NCI-H146 (cell line): ENCODE measurements at places on chromosomes 4 and X.
A peak's percentile ranks its signal among the peaks of the same experiment; 100 is the strongest.

- DNase-seq: no peak
Observed at GRCh38 chr4:100983426-100983825, 363.9 kb downstream of the PPP3CA start.

GRCh38 chr4:146247356-146247755 lies 33.0 kb downstream of the REELD1 start:
- DNase-seq: no peak

- no peak for DNase-seq
Observed at GRCh38 chr4:8618421-8618820, 25.9 kb downstream of the CPZ start.

DNA sequence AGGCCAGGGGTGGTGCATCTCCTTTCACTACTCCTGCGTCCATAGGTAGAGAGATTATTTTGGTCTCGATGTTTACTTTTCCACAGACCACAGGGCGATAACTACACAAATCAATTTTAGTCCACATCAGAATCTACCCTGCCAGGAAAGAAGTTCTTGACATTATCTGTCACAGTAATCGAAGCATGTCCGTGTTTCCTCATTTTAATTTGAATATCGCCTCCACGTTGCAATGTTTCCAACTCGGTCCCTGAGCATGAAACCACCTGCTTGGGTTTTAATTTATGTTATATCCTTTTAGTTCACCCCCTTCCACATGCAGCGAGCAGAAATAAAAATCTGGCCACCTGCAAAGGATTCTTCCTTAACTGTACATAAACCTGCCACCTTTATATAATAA lies 100.1 kb upstream of the ATXN3L start:
- no peak for DNase-seq

GRCh38 chrX:97828471-97828870 lies 944.8 kb downstream of the RPA4 start:
- no peak for DNase-seq

DNA sequence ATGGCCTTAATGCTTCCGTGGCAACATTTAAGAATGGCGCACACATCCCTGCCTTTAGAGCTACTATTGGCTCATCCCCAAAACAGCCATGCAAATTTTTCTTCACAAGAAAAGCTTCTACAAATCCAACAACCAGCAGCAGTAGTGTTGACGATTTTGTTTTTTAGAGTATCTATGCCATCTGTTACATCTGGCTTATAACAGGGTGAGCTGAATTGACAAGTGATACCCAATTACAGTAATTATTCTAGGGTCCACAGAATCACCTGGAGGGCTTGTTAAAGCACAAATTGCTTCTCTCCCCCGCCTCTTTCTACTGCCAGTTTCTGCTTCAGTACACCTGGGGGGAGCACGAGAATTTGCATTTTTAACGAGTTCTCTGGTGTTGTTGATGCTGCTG lies 34.1 kb downstream of the DCHS2 start:
- DNase-seq: no peak

DNA sequence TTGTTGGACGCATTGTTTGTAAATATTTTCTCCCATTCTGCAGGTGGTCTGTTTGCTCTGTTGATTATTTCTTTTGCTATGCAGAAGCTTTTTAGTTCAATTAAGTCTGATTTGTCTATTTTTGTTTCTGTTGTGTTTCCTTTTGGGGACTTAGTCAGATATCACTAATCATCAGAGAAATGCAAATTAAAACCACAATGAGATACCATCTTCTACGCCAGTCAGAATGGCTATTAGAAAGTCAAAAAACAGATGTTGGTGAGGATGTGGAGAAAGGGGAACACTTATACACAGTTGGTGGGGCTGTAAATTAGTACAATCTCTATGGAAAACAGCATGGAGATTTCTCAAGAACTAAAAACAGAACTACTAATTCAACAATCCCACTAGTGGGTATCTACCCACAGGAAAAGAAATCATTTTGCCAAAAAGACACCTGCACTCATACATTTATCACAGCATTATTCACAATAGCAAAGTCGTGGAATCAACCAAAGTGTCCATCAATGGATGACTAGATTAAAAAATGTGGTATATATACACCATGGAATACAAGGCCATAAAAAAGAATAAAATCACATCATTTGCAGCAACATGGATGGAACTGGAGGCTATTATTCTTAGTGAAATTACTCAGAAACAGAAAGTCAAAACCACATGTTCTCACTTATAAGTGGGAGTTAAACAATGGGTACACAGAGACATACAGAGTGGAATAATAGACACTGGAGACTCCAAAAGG lies 8.1 kb downstream of the COQ2 start:
- DNase-seq: no peak

- no peak for DNase-seq
Observed at GRCh38 chr4:47505666-47506065, 20.6 kb downstream of the ATP10D start.

GRCh38 chr4:33111117-33111516 lies 2390.9 kb downstream of the PCDH7 start:
- DNase-seq: no peak

- DNase-seq: no peak
Observed at GRCh38 chrX:133053861-133054598, 42.9 kb downstream of the USP26 start.

DNA sequence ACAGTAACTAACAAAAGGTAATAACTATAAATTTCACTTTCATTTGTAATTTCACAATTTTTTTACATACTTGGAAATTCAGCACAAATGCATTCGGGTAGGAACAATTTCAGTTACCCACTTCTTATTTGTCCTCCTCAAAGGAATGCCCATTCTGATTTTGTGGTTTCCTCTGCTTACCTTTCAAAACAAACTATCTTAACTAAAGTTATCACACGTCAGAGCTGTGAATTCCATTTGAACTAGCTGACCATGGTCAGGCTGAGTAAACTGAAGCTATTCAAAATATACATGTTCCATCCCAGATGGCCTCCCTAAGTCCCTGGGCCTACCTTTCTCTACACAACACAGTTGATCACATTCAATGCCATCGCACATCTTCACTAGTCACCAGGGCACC lies 4.5 kb downstream of the CTPS2 start:
- DNase-seq: no peak

DNA sequence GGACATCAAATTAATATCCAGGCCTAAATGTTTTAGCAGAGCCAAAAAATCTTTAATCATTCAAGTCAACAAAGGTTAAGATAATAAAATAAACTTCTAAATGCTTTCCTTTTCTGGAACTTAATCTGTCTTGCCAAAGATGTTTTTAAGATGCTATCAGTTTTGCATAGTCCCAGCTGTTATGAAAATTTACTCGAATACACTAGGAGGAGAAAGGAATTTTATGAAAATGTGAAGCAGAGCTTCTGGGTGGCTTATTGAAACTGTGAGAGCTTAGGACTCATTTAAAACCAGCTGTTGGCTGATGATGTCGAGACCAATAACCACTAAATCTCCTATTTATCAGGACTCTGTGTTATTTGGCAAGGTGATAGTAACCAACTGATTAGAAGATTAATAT lies 202.2 kb upstream of the ETNPPL start:
- no peak for DNase-seq

- DNase-seq: no peak
Observed at GRCh38 chr4:40482985-40483647, 146.5 kb downstream of the RBM47 start.

GRCh38 chrX:50204364-50204899 lies at the start of gene CCNB3:
Gene CCNB3, plus strand, starts transcription at chrX:50204765. Its CDS starts 80,399 bp downstream, at chrX:50285164.
- peak; percentile 58 for DNase-seq

DNA sequence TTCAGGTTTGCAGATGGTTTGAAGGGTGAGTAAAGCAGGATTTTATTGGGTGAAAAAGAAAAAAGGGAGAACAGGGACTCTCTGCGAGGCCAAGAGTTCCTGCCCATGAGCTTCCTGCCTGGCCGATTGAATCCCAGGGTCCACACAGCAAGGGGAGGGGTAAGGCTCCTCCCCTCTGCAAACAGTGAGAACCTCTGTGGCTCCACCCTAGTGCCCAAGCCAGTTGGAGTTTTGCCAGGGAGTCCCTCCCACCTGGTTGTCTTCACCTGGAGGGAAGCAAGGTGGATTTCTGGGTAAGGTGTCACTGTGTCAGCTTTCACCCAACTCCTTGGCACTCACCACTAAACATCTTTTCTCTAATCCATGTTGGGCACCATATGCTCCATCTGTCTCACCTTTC lies 70.9 kb downstream of the PDHA2 start:
- DNase-seq: no peak

DNA sequence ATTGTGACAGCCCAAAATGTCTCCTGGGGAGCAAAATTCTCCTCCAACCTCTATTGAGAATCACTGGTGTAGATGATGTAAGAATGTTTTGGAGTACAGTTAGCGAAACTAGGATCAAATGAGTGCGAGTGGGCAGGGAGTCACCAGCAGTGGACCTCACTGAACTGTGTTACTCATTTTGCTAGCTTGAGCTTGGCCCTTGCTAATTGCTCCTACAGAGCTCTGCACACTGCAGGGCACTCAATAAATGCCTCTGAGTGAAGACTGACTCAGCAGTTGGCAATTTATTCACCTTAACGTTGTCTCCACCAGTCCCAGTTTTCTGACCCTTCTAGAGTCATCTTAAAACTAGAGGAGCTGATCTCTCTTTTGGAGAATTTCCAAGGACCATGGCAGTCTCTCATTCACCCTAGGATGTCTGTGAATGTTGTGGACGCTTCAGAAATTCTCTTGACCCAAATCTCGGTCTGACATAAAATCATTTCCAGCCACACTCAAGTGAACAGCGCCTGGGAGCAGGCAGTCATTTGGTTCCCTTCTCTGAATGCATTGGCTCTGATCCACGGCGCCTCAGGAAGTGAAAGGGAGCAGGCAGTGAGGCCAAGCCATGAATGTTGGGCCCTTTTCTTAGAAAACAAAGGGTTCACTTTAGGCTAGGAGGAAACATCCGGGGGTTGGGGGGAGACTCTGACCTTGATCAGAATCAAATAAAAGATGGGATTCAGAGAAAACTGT lies 148.1 kb downstream of the NWD2 start:
- no peak for DNase-seq

DNA sequence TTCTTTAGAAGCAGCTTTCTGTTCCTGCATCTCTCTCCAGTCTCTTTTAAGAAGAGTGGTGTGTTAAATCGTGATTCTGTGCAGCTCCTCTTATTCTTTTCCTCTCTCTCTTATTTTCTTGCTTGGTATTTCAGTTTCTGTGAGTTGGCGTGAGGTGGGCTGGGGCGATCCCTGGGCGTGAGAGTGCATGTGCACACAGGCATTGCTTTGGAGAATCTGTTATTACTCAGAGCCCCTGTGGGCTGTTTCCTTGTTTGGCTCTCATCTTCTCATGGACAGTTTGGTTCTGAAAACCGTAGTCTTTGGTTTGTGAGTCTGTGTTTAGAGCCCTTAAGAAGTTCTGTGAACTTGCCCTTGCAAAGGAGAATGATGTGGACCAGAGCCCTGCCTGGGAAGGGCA lies 97.2 kb upstream of the CLNK start:
- DNase-seq: no peak

DNA sequence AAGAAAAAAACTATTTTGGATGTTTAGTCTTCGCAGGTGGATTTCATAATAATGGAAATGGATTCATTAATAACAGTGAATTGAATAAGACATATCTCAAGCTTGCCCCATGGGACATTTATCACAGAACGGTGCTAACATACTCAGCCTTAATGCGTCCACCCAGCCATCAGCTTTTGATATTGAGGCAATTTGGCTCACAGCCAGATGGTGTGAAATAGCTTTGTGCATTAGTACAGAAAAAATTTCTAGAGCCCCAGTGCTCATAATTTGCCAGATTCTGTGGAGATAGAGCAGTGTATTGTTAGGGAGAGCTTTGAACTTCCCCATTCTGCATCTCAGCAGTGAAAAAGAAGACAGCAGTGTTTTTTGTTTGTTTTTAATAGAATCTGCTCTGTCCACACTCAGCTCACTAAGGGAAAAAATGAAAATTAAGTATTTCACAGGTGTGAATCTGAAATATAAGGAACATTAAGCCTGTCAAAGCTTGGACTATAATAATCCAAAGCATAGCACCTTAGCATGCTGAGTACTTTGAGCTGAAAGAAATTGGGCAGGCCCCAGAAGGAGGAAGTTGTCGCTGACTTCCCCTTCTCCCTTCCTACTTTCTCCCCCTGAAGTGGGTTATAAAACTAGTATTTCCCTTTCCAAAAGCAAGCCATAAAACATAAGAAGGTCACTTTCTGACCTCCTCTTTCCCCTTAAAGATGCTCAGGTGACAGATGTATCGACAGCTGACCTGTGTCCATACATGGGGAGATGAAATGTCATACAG lies 295.8 kb downstream of the MAGEB5 start:
- DNase-seq: peak; percentile 24

- DNase-seq: no peak
Observed at GRCh38 chrX:149650162-149650561, 18.6 kb upstream of the TMEM185A start.

DNA sequence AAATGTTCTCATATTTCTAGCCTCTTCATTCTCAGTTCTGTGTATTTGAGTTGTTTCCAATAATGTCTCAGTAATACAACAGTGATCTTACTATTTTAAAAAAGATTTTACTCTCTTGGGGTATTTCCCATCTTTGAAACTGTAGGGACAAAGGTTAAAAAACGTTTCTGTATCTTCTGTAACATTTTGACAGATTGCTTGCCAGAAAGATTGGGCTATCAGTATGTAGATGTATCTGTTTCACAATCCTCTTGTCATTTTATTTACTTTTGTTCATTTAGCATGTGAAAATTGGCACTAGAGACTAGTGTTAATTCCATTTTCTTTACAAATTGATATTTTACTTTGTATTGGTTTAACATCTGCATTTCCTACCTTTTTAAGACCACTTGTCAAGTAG lies 6.2 kb upstream of the CXCL9 start:
- DNase-seq: no peak

GRCh38 chr4:7843831-7844593 lies 95.6 kb downstream of the AFAP1 start:
- peak; percentile 58 for DNase-seq

- no peak for DNase-seq
Observed at GRCh38 chr4:128957459-128957858, 135.9 kb downstream of the SCLT1 start.

- DNase-seq: no peak
Observed at GRCh38 chr4:10342866-10343265, 114.4 kb downstream of the ZNF518B start.

DNA sequence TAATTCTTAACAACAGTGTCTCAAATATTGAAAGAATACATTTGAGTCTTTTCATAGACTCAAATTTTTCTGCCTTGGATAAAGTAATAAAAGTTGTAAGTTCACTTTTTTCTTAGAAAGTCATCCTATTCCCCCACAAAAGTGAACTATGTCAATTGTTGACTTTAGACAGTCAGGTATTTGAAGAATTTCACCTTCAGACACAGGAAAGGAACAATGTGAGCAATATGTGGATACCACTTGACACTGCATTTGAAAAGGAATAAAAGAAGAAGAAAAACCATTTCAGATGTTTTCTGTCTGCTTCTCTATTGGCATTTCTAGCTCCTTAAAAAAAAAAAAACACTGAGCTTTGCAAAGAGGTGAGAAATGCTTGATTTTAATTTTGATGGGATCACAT lies 1389.0 kb upstream of the IGFBP7 start:
- no peak for DNase-seq

GRCh38 chrX:5640071-5640470 lies 588.6 kb downstream of the NLGN4X start:
- DNase-seq: no peak

DNA sequence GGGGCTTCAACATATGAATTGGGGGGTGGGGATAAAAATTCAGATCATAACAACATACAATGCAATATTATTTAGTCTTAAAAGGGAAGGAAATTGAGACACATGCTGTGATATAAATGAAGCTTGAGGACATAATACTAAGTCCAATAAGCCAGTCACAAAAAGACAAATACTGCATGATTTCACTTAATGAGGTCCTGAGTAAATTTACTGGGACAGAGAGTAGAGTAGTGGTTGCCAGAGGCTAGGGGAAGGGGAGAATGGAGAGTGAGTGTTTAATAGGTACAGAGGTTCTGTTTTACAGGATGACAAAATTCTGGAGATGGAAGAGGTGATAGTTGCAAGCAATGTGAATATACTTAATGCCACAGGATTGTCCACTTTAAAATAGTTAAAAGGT lies 89.2 kb upstream of the RAPGEF2 start:
- peak; percentile 9 for DNase-seq
